ENCODE measurements at places on chromosomes 13 and 19. TPM values are rescaled to one million over a fixed set of nuclear protein-coding genes. Genes with fewer than 3 reads are reported as not detected.

Gene GIPC3
- total RNA-seq, result 0.51 TPM

Gene SSC5D
- 1.3 TPM for total RNA-seq

Gene GSX1
- not detected for total RNA-seq

Gene SLC25A15
- 168 TPM for total RNA-seq

Measured in right lobe of liver (tissue), 6 donors.